SJSA1 (cell line): ENCODE measurements at places on chromosomes 3 and 15.

- DNase-seq, result no peak
- no peaks in the 10 kb centered on the region for H3K36me3 ChIP-seq
- H3K4me3 ChIP-seq, result no peak overlapping the region
- H3K27ac ChIP-seq, result no peak overlapping the region
- no peaks in the 10 kb centered on the region for H3K27me3 ChIP-seq
These were observed 75.8 kb upstream of the MB21D2 start for GRCh38 chr3:192993411-192993810.

DNA sequence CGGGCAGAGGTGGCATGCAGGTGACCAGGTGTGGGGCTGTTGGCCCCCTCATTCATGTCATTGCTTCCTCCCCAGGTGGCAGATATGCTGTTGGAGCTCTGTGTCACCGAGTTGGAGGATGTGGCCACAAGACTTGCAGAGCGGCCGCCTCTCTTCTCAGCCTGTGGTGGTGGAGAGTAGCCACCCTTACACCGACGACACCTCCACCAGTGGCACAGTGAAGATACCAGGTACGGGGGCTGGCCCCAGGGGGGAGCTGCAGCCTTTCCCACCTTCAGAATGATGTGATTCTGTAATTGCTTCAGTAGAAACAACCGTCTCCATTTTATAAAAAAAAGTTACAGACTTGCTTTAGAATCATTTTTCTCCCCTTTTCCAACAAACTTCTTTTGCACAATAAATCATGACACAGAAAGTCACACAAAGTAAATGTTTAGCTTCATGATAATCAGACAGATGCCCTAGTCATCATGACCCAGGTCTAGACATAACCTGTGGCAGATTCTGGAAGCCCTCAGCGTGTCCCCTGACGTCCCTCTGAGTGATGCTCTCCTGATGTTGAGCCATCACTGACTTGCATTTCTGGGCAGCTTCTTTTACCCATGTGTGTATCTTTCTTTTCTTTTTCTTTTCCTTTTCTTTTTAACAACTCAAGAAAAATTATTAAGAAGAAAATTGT, 76.0 kb upstream of the FAN1 start:
- H3K27me3 ChIP-seq, result no peaks in the 10 kb centered on the region
- H3K36me3 ChIP-seq, result peaks cover 53% of the 10 kb centered on the region
- H3K4me1 ChIP-seq, result peaks cover 25% of the 10 kb centered on the region
- no peak overlapping the region for H3K4me3 ChIP-seq
- no peak for DNase-seq

DNA sequence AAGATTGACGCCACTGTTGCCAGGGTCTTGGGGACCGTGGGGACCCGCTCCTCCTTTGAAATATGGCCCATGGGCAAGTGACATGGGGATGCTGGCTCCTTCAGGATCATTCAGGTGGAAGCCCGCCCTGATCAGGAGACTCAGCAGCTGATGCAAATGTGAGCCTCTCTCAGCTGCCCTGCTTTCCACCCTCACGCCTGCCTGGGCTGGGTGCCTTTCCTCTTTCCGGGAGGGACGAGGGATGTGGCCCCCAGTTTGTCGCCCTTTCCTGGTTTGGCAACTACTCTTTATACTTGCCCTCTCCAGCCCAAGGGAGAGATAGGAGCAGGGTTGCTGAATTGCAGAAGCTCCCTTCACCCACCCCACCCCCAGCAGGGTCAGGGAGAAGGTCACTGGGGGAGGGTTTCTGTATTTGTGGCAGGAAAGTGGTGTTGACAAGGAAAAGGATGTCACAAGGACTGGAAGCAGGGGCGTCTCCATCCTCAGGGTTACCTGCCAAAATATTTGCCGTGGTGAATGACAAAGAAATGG, 21.8 kb downstream of the DNASE1L3 start:
- no peak overlapping the region for H3K27ac ChIP-seq
- no peak for DNase-seq
- H3K4me1 ChIP-seq, result no peaks in the 10 kb centered on the region
- no peaks in the 10 kb centered on the region for H3K36me3 ChIP-seq

DNA sequence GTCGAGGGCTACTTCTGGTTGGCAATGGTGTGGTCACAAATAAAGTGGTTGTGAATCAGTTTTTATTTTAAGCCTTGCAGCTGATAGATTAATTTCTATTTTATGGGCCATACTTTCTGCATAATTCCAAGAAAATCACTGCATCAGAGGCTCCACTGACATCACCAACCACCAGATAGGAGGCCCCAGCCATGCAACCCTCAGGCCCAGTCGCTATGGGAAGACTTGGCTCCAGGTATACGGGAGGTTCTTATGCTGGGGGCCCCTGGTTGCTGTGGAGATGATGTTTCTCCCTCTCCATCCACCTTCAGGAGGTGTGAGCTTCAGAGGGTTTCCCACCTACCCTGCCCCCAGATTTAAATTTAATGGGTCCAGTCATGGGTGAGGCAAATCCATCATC, 57.4 kb downstream of the ISG20 start:
- H3K4me1 ChIP-seq, result no peaks in the 10 kb centered on the region
- DNase-seq, result no peak
- 0 out of 2 replicates have a peak, but pooled peaks cover 6% of the 10 kb centered on the region for H3K27me3 ChIP-seq
- H3K4me3 ChIP-seq, result no peak overlapping the region
- no peak overlapping the region for H3K27ac ChIP-seq

GRCh38 chr3:71310980-71311660, 272.4 kb downstream of the FOXP1 start:
- no peak for DNase-seq
- H3K4me1 ChIP-seq, result peaks cover 27% of the 10 kb centered on the region
- no peak overlapping the region for H3K4me3 ChIP-seq
- no peak overlapping the region for H3K27ac ChIP-seq
- no peaks in the 10 kb centered on the region for H3K36me3 ChIP-seq
